ENCODE measurements at places on chromosomes 1 and 21. TPM values are rescaled to one million over a fixed set of nuclear protein-coding genes. Genes with fewer than 3 reads are reported as not detected.
A peak's percentile ranks its signal among the peaks of the same experiment; 100 is the strongest.

GRCh38 chr1:158933621-158934020 is 2.3 kb downstream of the PYHIN1 start:
- no peak for DNase-seq

- DNase-seq = no peak
These were observed 2.9 kb upstream of the PRDX6 start for GRCh38 chr1:173474097-173474779.

DNA sequence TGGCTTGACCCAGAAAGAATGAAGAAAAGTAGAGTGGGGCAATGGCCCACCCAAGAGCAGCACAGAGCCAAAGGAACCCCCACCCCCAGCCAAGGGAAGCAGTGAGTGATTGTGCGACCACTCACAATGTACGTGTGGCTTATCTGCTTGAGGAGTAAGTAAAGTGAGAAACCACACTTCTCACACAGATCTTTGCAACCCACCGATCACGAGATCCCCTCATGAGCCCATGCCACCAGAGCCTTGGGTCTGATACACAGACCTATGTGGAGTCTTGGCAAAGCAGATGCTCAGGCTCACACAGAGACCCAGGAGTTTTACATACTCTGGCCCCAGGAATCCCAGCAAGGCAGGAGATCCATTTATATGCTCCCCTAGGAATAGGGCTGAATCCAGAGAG is 14.0 kb upstream of the SLC9C2 start:
- DNase-seq = no peak

DNA sequence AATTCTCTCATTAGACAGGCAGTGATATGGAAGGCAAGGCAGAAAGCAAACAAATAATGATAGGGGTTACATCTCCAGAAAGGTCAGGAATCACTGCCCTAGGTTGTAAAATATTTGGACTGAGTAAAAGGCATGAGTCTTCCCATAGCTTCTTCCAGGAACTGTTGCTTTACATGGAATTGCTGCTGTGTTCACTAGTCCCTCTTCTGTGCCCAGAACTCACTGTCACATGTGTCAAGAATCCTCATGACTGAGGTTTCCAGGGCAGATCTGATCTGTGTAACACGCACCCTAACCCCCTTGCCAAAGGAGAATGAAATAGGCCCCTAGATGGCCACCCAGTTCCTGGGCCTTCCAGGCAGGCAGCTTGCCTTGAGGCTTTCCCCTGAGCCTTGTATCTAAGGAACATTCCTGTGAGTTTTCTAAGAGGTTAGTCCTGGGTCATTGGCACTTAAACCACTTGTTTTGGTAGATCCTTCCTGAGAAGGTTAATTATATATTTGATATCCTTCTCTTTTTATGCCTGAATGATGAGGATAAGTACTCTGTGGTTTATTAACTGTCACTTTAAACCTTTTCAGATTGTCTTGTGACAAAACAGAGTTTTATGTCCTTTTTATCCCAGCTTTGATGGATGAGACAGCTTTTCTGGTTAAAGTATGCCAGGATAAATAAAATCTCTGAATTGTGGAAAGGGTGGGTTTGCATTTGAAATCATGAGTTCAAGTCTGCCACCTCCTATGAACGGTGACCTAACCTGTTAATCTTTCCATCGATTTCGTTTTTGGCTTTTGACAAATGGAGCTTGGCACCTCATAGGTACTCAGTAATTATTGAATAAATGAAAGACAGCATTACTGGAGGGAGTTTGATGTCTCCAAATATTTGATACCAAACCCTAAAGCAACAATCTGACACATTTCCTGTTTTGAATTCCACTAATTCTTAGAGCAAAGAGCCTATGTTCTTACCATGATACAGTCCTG is 163.3 kb downstream of the DHRS3 start:
- no peak for DNase-seq

GRCh38 chr1:27634177-27634984 is 604 bp downstream of the FGR start:
- peak; percentile 74 for DNase-seq

FTCD gene
- total RNA-seq = 1.4 TPM

DNA sequence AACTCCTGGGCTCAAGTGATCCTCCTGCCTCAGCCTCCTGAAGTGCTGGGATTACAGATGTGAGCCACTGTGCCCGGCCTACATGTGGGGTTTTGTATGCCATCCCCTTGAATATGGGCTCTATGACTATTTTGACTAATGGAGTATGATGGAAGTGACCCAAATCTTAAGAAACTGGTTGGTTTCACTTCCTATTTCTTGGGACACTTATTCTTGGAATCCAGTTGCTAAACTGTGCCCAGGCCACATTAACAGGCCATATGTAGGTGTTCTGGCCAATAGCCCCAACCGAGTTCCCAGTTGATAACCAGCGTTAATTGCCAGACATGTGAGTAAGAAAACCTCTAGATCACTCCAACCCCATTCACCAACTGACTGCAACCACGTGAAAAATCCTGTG is 36.3 kb upstream of the CLIC4 start:
- peak; percentile 46 for DNase-seq

DNA sequence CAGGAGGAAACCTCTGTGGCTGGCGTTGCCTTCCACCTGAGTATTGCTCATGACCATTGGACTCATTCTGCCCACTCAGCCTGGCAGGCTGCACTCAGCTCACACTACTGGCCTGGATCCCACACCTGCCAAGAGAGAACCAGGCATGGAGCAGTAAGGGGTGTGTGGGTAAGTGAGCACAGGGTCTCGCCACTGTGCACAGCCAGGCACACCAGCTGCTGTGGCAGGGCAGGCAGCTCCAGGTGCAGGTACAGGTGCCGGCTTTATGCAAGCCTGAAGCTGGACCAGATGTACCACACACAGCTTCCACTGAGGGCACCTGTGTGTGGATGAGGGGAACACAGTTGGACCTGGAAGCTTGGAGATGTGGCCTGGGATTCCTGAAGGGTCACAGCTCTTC is 295.2 kb upstream of the SNX7 start:
- no peak for DNase-seq

NPHS2 gene
- not detected for total RNA-seq

OLFML2B gene
- total RNA-seq = 0.12 TPM

DNA sequence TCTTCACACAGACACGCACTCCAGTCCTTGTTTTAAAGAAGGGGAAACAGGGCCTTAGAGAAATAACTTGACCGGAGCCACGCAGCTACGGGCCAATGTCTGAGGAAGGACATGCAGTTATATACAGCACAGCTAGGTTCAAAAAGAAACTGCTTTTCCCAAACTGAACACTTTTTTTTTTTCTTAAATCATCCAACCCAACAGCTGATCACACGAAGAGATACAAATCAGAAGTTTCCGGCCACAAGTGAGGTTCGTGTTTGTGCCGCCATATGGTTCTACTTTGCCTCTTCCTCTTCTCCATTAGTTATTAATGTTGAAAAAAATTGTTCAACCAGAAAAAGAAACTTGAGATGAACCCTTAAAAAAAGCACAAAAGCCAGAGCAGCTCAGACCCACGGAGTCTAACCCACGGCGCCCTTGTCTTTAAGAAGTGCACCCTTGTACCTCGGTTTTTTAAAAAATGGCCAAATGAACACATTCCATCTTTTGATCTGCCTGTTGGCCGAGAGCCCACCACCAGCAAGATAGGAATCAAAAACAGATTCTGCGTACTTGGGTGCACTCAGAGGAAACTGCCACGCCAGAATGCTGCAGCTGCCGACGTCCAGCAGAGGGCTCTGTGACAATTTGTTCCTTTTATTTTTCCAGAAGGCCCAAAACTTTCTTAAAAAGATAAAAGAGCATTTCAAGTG is 78.9 kb downstream of the SLC66A1 start:
- peak; percentile 85 for DNase-seq

DNA sequence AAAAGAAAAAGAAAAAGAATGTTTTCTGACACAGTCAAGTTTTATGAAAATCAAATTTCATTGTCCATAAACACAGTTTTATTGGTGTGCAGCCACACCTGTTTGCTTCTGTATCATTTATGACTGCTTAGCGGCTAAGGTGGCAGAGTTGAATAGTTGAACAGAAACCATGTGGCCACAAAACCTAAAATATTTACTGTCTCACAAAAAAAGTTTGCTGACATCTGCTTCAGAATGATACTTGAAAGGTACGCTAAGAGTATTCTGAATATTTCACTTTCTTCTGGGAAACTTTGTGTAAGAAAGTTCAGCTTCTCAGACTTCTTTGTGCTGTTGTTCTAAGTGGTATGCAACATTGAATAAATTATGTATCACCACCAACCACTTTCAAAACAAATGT is 6.2 kb downstream of the KCNK1 start:
- no peak for DNase-seq

DNA sequence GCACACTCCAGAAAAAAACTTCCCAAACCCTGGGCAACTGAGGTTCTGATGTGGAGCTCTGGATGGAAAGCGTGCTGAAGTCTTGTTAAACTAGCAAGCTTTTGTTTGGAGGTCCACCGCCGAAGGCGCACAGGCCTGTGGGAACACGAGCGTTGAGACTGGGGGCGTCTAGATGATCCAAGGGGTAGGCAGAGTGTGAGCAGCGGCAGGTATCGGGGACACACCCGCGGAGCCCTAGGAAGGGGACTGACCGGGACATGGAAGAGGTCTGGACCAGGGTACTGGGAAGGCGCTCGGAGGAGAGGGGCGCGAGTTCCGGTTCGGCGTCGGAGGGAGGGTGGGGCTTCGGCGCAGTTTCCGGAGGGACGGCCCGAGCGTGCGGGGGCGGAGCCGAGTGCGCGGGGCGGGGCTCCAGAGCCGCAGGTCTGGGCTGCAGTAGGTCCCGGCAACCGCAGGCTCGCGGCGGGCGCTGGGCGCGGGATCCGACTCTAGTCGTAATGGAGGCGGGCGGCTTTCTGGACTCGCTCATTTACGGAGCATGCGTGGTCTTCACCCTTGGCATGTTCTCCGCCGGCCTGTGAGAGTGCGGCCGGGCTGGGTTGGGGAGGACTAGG is at the start of gene SLC50A1:
SLC50A1 (plus strand) TSS at position 438 of the 614 bp plus-strand sequence; CDS start at position 498, 60 bp downstream.
- DNase-seq = peak; percentile 96

- DNase-seq = no peak
These were observed 28.5 kb downstream of the ETNK2 start for GRCh38 chr1:204123376-204123775.

BATF3 gene
- 0.78 TPM for total RNA-seq

DNA sequence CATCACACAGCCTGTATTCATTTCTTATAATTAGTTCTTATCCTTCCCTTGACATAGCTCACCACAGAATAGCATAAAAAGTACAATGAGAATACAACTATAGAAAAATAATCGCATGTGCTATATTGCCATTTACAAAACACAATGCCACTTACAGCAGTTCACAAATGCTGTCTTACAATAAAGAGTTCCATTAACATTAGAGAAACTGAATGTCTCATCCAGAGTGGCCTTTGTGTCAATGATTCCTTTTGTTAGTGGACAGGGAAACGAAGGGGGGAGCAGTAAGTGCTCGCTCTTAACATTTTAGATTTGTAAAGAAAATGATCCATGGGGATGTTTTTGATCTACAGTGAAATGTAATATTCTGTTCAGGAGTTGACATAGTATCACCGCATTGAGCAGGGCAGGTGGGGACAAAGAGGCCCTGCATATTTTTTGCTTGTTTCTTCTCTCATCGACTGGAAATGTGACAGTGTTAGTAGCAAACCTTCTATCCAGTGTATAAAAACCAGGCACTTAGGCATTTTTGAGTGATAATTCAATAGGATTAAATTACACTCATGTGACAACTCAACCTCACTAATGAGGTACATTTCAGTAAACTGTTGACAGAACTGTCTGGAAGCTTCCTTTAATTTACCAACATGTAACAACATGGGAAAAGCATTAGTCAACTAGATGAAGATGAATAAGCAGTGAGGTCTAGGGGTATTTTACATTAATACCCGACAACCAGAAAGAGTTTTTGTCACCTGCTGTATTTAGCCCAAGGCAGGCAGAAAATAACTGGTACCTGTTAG is 35.6 kb upstream of the RRP15 start:
- DNase-seq = no peak

DNA sequence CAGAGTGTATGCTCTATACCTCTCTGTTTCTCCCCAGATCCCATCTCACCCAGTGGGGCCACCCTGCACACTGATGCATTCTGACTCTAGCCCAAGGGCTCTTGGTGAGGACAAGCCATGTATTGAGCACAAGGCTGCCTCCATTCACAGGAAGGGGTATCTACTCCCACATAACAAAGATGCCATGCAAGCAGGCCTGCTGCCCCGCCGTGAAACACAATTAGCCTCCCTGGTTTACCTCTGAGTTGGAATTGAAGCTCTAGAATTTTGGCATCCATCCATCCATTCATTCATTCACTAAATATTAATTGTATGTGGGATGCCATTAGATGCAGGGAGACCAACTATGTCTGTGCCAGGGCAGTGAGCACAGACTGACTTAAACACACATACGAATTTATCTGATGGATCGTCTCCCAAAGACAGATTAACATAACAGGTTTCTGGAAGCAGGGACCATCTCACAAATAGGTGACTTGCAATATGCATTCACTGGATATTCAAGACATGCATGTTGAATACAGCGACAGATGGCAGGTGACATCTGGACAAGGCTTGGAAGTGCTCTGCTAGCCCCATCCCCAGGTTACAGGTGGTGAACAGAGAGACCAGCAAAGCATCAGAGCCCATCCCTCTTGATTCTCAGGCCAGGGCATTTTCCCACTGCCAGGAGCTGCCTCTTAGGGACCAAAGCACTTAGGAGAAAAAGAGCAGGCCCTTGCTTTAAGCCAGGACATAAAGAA is 34.3 kb downstream of the TRABD2B start:
- no peak for DNase-seq

DNA sequence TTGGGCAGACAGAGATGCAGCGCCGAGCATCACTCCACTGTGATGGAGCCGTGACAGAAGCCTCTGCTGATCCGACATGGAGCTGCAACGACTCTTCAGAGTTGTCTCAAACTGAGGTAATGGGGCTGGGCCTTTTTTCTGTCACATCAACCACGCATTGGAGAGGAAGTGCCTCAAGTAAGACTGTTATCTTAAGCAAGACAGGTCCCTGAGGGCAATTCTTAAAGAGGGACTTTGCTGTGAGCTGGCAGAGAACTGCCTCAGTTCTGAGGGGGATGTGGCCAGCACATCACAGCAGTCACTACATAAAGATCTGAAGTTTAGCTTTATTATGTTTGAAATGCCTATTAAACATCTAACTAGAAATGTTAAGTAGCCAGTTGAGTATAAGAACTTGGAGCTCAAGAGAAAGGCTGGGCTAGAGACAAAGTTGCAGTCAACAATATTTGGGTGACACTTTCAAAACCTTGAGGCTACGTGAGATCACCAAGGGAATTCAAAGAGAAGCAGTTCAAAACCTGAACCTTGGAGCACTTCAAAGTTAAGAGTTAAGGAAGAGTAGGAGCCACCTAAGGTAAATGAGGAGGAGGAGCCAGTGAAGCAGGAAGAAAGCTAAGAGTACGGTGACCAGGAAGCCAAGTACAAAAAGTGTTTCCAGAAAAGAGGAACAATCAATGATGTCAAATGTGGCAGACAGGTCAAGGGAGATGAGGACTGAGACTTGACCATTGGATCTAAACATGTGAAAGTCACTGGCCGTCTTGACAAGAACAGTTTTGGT is 54.2 kb upstream of the BCL9 start:
- DNase-seq = no peak

CNTN2 gene
- total RNA-seq = not detected

DNA sequence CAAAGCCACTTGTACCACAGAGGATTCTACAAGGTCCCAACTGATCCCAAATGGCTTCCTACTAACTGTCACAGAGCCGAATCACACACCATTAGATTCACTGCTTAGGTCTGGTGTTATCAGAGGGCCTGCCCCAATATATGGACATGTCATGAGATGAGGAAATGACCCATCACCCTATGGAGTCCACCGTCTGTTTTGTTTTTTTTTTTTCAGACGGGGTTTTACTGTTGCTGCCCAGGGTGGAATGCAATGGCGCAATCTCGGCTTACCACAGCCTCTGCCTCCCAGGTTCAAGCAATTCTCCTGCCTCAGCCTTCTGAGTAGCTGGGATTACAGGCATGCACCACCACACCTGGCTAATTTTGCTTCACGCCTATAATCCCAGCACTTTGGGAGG is 83.8 kb upstream of the ETS2 start:
- no peak for DNase-seq

Measured in B cell (primary cell).